ENCODE measurements at places on chromosomes 13 and 19. TPM values are rescaled to one million over a fixed set of nuclear protein-coding genes. Genes with fewer than 3 reads are reported as not detected.

The TTC9B gene
- not detected for total RNA-seq

The ATG4D gene
- total RNA-seq: 18.6 TPM

The C19orf81 gene
- total RNA-seq: 5.3 TPM

The KRTDAP gene
- not detected for total RNA-seq

The TMEM272 gene
- total RNA-seq: not detected

The RASGRP4 gene
- total RNA-seq: 0.62 TPM

The ZNF628 gene
- 3.9 TPM for total RNA-seq

All from H4 (cell line).